ENCODE measurements at places on chromosomes 5 and 9. TPM values are rescaled to one million over a fixed set of nuclear protein-coding genes. Genes with fewer than 3 reads are reported as not detected.
A peak's percentile ranks its signal among the peaks of the same experiment; 100 is the strongest.

GRCh38 chr9:715743-716400 is 125.6 kb upstream of the DMRT1 start:
- H3K4me3 ChIP-seq: no peak overlapping the region
- H3K27me3 ChIP-seq: no peaks in the 10 kb centered on the region
- H3K36me3 ChIP-seq: peaks cover 5% of the 10 kb centered on the region

- H3K27ac ChIP-seq: no peak overlapping the region
- DNase-seq: no peak
- H3K27me3 ChIP-seq: no peaks in the 10 kb centered on the region
- no peaks in the 10 kb centered on the region for H3K4me1 ChIP-seq
- no peak overlapping the region for H3K4me3 ChIP-seq
- H3K36me3 ChIP-seq: no peaks in the 10 kb centered on the region
Observed at GRCh38 chr9:104805441-104805840, 41.5 kb downstream of the NIPSNAP3B start.

DNA sequence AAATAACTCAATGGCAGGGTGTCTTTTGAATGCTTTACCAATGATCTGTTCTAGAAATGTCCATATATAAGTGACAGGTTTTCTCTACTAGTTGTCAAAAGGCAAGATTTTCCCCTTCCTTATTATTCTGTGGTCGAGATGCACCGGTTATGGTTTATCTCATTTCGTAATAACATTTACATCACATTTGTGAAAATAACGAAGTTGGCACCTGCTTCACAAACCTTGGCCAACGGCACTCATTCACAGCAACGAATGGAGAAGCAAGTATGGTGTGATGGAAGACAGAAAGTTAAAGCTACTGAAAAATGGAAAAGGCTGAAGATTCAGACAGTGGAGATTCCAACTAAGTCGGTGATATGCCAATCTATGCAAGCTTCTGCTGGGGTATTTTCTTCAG is 235.8 kb downstream of the KCTD16 start:
- peaks cover 3% of the 10 kb centered on the region for H3K27me3 ChIP-seq
- H3K4me1 ChIP-seq: no peaks in the 10 kb centered on the region
- no peak for DNase-seq
- H3K27ac ChIP-seq: no peak overlapping the region
- H3K36me3 ChIP-seq: no peaks in the 10 kb centered on the region

GRCh38 chr9:6764011-6764410 is 6.2 kb downstream of the KDM4C start:
- no peak for DNase-seq
- peak overlapping the region; percentile 8 for H3K4me3 ChIP-seq
- H3K4me1 ChIP-seq: peaks cover 64% of the 10 kb centered on the region

GRCh38 chr5:121377461-121377860 is 474.2 kb upstream of the FTMT start:
- no peaks in the 10 kb centered on the region for H3K27me3 ChIP-seq
- no peaks in the 10 kb centered on the region for H3K36me3 ChIP-seq
- no peak overlapping the region for H3K27ac ChIP-seq
- DNase-seq: no peak

- peak overlapping the region; percentile 31 for H3K4me3 ChIP-seq
- no peak overlapping the region for H3K27ac ChIP-seq
- H3K36me3 ChIP-seq: peaks cover 10% of the 10 kb centered on the region
- H3K4me1 ChIP-seq: peaks cover 26% of the 10 kb centered on the region
Observed at GRCh38 chr9:37902131-37902530, 1.8 kb downstream of the SLC25A51 start.

DNA sequence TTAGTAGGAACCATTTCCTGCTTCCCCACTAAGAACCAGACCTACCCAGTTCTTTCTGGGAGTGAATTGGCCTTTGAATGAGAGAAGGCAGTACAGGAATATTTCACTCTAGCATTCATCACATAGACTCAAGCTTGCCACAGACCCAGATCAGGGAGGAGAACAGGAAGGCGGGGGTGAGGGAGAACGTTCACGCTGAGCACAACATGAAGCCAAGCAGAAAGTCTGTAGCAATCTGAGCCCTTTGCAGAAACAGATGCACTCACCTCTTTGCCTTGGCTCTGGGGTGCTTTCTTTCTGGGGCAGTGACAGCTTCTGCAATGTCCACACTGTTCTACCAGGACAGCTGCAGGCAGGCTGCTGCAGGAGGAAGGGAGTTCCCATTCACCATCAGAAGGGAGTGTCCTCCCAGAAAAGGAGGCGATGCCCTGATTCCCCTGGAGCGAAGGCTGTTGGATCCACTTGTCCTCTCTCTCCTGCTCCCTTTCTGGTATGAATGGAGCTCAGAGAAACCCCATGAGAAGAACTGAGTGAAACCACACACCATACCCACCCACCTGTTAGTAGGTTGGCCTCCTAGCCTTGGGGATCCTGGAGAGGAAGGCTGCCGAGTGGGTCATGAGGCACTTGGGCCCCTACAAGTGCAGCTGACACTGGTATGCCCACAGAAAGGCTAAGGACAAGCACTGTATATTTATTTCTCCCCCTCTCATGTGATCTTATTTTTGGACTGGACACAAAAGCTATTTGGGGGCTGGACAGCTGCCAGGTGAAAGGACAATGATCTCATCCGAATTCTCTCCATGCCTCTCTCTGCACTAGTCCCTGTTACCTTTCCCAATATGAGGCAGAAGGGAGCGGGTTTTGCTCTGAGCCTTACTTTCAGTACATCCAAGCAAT is 11.7 kb upstream of the FGF1 start:
- H3K27me3 ChIP-seq: peaks cover 2% of the 10 kb centered on the region
- no peak overlapping the region for H3K4me3 ChIP-seq
- H3K4me1 ChIP-seq: peaks cover 2% of the 10 kb centered on the region
- H3K36me3 ChIP-seq: no peaks in the 10 kb centered on the region
- no peak for DNase-seq

- H3K27ac ChIP-seq: peak overlapping the region; percentile 90
- DNase-seq: peak; percentile 68
- H3K4me1 ChIP-seq: peaks cover 54% of the 10 kb centered on the region
- no peaks in the 10 kb centered on the region for H3K27me3 ChIP-seq
- no peak overlapping the region for H3K4me3 ChIP-seq
Observed at GRCh38 chr9:77977210-77977611, 54.4 kb downstream of the GNAQ start.

GRCh38 chr5:83711982-83712601 is 8.6 kb downstream of the HAPLN1 start:
- DNase-seq: peak; percentile 49
- H3K4me1 ChIP-seq: no peaks in the 10 kb centered on the region

GRCh38 chr5:66540078-66540477 is 56.1 kb upstream of the MAST4 start:
- H3K27ac ChIP-seq: no peak overlapping the region
- H3K36me3 ChIP-seq: no peaks in the 10 kb centered on the region
- peak; percentile 4 for DNase-seq
- no peak overlapping the region for H3K4me3 ChIP-seq
- H3K27me3 ChIP-seq: peaks cover 7% of the 10 kb centered on the region

GRCh38 chr5:1262381-1262780 is 32.5 kb downstream of the TERT start:
- DNase-seq: no peak
- H3K4me1 ChIP-seq: no peaks in the 10 kb centered on the region
- peaks cover 23% of the 10 kb centered on the region for H3K36me3 ChIP-seq
- H3K27me3 ChIP-seq: no peaks in the 10 kb centered on the region
- no peak overlapping the region for H3K4me3 ChIP-seq

- H3K4me1 ChIP-seq: peaks cover 43% of the 10 kb centered on the region
- peak overlapping the region; percentile 2 for H3K4me3 ChIP-seq
- H3K27me3 ChIP-seq: no peaks in the 10 kb centered on the region
- H3K36me3 ChIP-seq: peaks cover 11% of the 10 kb centered on the region
- H3K27ac ChIP-seq: peak overlapping the region; percentile 71
Observed at GRCh38 chr5:67181648-67182221, 14.9 kb downstream of the CD180 start.

DNA sequence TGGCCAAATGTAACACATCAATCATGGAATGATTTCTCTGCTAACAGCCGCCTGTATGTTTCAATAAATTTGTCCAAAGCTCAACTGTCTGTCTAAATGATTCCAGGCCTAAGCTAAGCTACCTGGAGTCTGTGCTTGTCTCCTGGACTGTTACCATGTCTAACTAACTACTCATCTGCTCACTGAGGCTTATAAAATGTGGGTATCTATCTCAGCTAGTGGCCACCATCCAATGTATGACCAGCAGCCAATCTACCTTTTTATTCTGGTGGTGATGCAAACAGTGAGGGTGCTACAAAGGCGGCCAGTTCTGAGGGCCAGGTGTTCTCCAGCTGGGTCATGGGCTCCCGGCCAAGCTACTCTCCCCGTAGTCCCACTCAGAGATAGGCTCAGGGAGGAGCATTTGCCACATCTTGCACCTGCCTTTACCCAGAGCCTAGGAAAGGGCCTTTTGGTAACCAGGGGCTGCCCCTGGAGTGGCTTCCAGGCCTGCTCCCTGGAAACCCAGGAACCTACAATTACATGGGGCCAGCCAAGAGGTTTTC is 59.1 kb downstream of the PFDN1 start:
- no peak overlapping the region for H3K27ac ChIP-seq
- H3K4me1 ChIP-seq: peaks cover 8% of the 10 kb centered on the region
- DNase-seq: no peak
- H3K4me3 ChIP-seq: no peak overlapping the region
- no peaks in the 10 kb centered on the region for H3K27me3 ChIP-seq

DNA sequence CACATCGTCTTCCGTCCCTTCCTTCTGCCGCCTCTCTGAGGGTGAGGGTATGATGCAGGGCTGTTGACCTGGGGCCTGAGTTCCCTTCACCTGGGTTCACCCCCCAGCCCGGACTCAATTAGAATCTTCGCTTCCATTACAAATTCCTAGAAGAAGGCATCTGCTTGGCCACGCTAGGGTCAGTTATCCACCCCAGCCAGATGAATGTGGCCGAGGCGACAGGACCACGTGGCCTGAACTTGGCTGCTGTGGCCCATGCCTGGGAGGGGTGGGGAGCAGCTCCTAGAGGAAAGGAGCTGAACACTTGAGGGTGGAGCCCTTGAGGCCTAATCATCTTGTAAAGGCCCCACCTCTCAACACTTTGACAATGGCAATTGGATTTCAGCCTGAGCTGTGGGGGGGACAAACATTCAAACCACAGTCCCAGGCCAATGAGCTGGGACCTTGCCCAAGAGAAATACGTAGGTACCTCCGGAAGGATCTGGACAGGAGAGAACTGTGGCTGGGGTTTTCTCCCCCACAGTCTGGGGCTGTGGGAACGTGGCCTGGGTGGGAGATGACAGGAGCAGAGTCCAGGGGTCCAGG is 90.6 kb upstream of the ADAMTS2 start:
- DNase-seq: no peak
- no peaks in the 10 kb centered on the region for H3K27me3 ChIP-seq
- no peaks in the 10 kb centered on the region for H3K36me3 ChIP-seq
- H3K4me1 ChIP-seq: no peaks in the 10 kb centered on the region
- H3K27ac ChIP-seq: no peak overlapping the region

DNA sequence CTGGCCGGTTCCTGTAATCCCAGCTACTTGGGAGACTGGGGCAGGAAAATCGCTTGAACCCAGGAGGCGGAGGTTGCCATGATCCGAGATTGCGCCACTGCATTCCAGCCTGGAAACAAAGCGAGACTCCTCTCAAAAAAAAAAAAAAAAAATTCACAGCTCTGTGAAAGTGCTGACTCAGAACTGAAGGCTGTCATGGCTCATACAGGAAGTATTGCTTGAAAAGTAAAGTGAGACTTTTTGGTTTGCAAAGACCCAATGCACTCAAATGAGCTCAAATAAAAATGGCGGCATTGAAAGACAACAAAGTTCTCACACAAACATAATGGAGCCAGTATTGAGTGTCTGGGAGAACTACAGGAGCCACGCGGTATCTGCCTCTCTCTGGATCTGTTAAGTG is 202.1 kb downstream of the FBXL7 start:
- no peak for DNase-seq
- no peaks in the 10 kb centered on the region for H3K4me1 ChIP-seq
- no peak overlapping the region for H3K27ac ChIP-seq
- no peak overlapping the region for H3K4me3 ChIP-seq
- H3K36me3 ChIP-seq: no peaks in the 10 kb centered on the region

- DNase-seq: no peak
- no peaks in the 10 kb centered on the region for H3K27me3 ChIP-seq
- H3K4me1 ChIP-seq: peaks cover 33% of the 10 kb centered on the region
Observed at GRCh38 chr9:4743131-4743875, 2.3 kb upstream of the AK3 start.

DNA sequence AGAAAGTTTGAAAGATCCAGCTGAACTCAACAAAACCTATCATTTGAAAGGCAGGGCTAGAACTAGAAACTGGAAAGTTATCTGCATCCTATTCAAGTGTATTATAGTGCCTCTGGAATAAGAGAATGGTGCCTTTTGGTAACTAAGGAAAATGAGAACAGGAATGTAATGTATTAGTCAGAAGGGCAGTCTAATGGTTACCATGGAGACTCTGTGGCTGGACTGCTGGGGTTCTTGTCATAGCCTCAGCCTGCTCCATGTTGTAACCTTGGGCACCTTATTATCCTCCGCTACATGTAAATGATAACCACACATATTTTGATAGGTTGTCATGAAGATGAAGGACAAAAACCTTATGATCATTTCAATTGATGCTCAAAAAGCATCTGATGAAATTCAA is 24.6 kb upstream of the IFNB1 start:
- peaks cover 3% of the 10 kb centered on the region for H3K36me3 ChIP-seq
- H3K4me3 ChIP-seq: no peak overlapping the region
- no peak overlapping the region for H3K27ac ChIP-seq

DNA sequence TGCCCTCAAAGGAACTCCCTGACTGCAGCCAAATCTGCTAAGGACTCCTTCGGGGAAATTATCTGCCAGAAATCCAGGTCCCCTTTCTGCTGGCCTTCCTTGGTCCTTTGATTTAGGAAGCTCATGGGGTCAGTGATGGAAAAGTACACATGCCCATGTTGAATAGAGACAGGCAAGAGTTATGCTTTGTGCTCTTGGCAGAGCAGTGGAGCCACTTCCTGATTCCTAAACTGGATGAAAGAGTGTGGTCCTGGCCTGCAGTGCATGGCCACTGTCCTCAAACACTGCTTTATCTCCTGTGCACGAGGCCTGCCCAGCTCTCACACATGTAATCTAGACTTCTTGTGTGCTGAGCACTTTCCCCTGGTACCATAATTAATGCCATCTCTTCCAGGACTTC is 2.0 kb upstream of the EBF1 start:
- no peak for DNase-seq
- H3K4me3 ChIP-seq: no peak overlapping the region

Gene LCN9
- total RNA-seq: not detected

Gene ABLIM3
- total RNA-seq: not detected

Gene KCNV2
- total RNA-seq: not detected

Gene SPATA31E1
- total RNA-seq: not detected

Gene SPATA31D4
- total RNA-seq: not detected

Gene PPP3R2
- total RNA-seq: not detected

Gene TRPM3
- total RNA-seq: not detected

Gene RANBP17
- total RNA-seq: not detected

Gene KDM3B
- total RNA-seq: 41.9 TPM

Gene CTNND2
- not detected for total RNA-seq

Gene LECT2
- not detected for total RNA-seq

Gene SCGB3A2
- not detected for total RNA-seq

Gene SLC22A4
- total RNA-seq: 0.74 TPM

Gene GNA14
- total RNA-seq: not detected

Gene RGS7BP
- not detected for total RNA-seq

Gene FOXD4L6
- not detected for total RNA-seq

Gene C5orf63
- 9.5 TPM for total RNA-seq
